Memory B cell (primary cell): ENCODE measurements at places on chromosomes 4 and X.

GRCh38 chr4:6984612-6985425, 58.4 kb upstream of the TADA2B start:
- no peak for DNase-seq

DNA sequence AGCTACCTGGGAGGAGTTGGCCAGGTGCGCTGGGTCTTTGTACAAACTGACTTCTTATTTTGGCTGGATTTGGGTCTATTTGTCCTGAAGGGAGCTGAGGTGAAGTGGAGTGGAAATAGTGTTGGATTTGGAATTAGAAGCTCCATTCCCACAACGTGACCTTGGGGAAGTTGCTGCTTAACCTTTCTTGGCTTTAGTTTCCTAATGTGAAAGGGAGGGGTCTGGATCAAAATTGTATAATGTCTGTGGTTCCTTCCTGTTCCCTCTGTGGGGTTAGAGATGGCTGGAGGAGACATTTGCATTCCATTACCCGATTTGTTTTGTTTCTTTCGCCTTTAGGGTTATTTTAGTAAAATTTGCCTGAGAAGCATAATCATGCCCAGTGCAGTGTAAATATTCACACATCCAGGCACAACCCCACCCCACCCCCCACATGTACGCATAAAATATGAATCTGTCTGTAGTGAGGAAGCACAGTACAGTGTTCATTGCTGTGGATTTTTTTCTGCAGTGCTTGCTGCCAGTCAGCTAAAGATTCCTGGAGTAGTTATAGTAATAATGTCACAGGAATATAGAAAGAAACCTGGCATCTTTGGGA, 21.5 kb downstream of the JADE1 start:
- DNase-seq: no peak

GRCh38 chr4:154414796-154415195, 76.8 kb downstream of the DCHS2 start:
- DNase-seq: no peak

GRCh38 chr4:84956014-84956413, 10.5 kb downstream of the WDFY3 start:
- no peak for DNase-seq

DNA sequence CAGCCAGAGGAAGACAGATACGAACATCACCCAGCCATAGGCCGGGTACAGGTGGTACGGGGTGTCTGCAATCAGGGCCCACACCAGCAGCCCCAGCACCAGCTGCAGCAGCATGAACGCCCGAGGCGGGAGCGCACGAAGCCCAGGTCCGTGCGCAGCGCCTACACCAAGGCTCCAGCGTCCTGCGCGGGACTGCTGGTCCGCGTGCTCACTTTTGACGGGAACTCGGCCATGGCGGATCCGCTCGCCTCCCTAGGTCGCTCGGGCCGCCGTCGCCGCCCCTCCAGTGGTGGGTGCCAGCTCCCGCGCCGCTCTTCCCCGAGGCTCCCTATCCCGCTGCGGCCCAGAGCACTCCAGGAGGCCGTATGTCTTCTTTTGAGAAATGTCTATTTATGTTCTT, 181.2 kb upstream of the DIPK2B start:
- DNase-seq: no peak

GRCh38 chrX:140710710-140711109, 1.2 kb downstream of the LINC00632 start:
- DNase-seq: no peak

GRCh38 chrX:7109838-7110793, 37.4 kb upstream of the STS start:
- no peak for DNase-seq

- DNase-seq: no peak
These were observed 248.7 kb downstream of the IL1RAPL1 start for GRCh38 chrX:28835991-28836390.

DNA sequence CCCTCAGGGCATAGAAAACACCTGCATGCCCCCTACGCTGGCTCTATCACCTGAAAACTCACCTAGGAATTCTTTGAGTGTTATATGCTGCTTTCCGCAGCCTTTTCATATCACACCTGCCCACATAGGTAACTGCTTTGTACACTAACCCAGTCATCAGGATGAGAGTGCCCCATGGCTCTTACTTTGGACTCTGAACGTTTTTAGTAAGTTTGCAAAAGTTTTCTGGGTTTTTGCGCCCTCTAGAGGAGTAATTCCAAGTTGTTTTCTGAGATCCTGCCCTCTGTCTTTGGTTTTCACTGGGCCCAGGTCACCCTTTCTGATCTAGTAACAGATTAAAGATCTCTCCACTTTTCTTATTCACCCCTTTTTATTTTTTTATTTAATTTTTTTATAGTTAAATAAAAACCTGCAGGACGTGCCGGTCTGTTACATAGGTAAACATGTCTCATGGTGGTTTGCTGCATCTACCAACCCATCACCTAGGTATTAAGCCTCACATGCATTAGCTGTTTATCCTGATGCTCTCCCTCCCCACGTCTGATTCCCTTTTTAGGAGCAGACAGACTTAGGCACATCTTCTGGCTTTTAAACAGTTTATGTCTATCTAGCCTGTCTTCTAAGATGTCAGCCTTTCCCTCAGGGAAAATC, 139.2 kb downstream of the NWD2 start:
- peak; percentile 10 for DNase-seq

DNA sequence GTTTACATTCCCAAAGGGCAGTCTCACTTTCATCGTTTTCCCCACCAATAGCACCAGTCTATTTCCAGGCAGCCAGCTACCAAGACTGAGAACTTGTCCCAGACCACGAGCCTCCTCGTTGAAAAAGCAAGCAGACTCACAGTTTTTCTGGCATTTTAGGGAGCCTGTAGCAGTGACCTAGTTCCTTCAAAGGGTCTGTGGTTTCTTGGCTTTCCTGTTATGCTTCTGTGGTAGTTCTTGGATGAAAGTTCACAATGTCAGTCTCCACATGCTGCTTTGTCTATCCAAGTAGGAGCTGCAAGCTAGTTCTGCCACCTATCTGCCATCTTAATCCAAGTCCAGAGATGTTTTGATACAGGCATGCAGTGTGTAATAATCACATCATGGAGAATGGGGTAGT, 151.6 kb upstream of the ZC4H2 start:
- DNase-seq: no peak

GRCh38 chrX:31366041-31366440, 294.2 kb upstream of the FTHL17 start:
- no peak for DNase-seq

DNA sequence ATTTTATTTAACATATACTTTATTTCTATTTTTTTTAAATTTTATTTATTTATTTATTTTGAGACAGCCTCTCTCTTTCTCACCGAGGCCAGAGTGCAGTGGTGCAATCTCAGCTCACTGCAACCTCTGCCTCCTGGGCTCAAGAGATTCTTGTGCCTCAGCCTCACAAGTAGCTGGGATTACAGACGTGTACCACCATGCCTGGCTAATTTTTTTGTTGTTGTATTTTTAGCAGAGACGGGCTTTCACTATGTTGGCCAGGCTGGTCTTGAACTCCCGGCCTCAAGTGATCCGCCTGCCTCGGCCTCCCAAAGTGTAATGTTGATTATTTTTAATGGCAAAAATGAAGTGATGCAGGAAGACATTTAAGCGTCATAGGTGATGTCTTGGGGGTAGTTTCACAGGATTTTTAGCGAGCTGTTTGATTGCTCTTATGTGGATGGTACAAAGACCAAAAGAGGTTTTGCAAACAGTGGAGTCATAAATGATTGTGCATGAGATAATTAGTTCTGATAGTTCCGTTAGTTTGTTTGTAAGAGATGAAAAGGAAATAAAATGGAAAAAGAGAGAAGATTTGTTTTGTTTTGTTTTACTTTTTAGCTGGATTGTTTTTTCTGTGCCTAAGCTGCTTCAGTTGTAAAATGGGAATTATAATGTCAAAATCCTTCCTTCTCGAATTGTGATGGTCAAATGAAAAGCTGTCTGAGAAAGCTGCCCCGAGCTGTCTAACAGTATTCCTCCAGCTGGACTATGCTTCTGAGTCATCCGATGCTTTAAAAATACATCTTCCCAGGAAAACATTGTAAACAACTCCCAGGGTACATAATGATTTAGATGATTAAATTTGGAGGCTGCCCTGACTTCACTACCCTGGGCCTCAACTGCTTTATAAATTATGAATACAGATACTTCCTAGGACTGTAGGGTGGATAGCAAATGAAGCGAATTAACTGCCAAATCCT, 14.7 kb downstream of the RHOH start:
- no peak for DNase-seq

GRCh38 chrX:105610411-105610810, 211.9 kb upstream of the NRK start:
- DNase-seq: no peak

DNA sequence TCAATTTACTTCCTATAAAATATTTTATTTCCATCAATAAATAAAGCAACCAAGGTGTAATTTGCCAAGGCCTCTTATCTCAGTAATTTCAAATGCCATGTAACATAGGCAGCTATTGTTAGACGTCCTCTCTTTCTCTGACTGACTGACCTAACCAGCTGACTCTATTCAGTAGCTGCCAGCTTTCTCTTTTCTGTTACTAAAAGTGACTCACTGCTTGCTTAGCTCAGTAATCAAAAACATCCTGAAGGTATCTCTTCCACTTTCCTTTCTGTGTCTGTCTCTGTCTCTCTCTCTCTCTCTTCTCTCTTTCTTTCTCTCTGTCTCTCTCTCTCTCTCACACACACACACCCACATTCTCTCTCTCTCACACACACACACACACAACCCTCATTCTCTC, 134.2 kb downstream of the SPOCK3 start:
- no peak for DNase-seq

DNA sequence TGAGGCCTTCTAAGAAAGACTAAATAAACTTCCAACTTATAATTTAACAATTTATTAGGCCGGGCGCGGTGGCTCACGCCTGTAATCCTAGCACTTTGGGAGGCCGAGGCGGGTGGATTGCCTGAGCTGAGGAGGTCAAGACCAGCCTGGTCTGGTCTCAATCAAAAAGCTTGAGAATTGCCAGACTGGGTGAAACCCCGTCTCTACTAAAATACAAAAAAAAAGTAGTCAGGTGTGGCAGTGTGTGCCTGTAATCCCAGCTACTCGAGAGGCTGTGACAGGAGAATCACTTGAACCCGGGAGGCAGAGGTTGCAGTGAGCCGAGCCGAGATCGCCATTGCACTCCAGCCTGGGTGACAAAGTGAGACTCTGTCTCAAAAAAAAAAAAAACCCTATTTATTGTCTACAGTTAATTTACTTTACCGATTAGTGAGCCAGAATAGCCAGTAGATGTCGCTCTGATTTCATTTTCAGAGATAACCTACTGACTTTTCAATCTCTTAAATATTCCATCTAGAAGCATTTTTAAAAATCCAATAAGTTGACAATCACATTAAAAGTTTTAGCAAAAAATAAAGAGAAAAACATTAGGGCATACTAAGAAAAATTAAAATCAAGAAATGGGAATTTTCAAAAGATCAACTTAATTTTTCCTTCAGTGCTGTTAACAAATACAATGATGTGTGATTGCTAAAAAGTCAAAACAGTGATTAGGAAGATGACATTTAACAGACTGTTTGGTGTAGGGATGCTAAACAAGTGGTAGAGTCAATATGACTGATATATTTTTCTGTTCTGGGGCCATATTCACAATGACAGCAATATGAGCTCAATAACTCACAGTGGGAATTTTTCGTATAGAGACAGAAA, 4.3 kb upstream of the SHROOM3 start:
- no peak for DNase-seq

- no peak for DNase-seq
These were observed 150.3 kb downstream of the MSL3 start for GRCh38 chrX:11908371-11908770.

DNA sequence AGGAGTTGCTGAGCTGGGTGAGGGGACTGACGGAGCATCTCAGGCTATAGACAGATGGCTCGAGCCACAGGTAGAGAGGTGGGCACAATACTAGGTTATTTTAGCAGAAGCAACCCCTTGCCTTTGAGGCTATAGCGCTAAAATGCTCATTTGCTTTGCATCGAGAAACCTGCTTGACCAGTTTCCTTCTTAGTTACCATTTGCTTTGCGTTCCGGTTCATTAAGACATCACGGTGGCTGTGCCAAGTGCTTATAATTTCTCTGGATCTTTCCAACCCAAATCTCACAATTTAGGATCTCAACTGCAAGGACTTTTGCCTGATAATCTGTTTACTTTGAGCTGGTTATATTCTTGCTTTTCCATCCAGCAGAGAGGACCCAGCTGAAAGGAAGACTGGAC, 40.8 kb downstream of the DLG3 start:
- no peak for DNase-seq

DNA sequence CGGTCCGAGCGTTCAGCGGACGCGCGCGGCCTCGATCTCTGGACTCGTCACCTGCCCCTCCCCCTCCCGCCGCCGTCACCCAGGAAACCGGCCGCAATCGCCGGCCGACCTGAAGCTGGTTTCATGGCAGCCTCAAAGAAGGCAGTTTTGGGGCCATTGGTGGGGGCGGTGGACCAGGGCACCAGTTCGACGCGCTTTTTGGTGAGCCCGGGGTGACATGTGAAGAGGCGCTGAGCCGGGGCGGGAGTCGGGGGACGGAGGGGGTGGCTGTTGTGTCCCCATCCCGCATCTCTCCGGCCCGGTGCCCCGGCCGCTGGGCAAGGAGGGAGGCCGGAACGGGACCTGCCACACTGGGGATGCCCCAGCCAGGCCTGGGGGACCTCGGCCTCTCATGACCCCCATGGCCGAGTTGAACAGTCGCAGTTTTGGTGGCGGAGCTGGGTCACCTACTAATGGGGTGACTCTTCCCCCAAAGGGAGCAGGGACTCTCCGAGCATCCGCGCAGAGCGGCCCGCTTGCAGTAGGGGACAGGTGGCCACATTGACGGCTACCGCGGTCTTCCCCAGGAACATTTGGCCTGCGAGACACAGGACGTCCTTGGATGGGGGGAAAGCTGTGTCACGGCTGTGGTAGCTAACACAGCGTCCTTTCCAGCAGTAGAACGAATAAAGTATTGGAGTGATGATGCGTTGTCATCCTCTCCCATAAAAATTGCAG, at the start of gene GK:
Gene GK, plus strand, starts transcription at position 9 of the 717 bp plus-strand sequence. Its CDS starts 115 bp downstream, at position 124.
- DNase-seq: no peak

DNA sequence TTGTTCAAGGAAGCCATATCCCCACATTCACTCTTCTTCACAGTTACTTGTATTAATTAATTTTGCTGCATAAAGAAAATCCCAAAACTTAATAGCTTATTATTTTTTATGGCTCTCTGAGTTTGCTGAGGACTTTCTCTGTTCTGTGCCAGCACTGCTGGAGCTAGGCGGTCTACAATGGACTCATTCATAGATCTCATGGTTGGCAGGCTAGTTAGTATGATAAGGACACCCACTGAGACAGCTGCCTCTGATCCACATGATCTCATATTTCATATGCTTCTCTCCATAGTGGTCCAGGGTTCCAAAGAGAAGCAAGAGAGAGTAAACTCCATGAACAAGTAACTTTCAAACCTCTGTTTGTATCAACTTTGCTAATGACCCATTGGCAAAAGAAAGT, 170.2 kb downstream of the ADGRA3 start:
- DNase-seq: no peak
